ENCODE measurements at places on chromosomes 6 and 20.

DNA sequence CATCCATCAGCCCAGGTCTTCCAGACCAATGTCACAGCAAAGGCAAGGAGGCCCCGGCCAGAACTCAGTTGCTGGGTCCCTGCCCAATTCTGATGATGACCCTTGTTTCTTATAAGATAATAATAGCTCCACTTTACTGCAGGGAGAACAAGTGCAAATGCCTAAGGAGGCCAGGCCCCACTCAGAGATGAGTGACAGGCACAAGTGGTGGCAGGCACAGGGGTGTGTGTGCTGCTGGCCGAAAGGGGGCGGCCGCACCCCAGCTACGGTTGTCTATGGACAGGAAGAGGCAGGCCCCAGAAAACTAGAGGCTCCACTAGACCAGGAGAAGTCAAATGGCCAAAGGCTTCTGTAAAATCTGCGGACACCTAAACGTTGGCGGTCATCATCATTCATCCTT, 28.6 kb downstream of the GNAS-AS1 start:
- DNase-seq: no peak

GRCh38 chr6:4319981-4320683, 184.8 kb upstream of the ECI2 start:
- no peak for DNase-seq

- no peak for DNase-seq
Measured at GRCh38 chr6:22361576-22361975, 64.7 kb upstream of the PRL start.

DNA sequence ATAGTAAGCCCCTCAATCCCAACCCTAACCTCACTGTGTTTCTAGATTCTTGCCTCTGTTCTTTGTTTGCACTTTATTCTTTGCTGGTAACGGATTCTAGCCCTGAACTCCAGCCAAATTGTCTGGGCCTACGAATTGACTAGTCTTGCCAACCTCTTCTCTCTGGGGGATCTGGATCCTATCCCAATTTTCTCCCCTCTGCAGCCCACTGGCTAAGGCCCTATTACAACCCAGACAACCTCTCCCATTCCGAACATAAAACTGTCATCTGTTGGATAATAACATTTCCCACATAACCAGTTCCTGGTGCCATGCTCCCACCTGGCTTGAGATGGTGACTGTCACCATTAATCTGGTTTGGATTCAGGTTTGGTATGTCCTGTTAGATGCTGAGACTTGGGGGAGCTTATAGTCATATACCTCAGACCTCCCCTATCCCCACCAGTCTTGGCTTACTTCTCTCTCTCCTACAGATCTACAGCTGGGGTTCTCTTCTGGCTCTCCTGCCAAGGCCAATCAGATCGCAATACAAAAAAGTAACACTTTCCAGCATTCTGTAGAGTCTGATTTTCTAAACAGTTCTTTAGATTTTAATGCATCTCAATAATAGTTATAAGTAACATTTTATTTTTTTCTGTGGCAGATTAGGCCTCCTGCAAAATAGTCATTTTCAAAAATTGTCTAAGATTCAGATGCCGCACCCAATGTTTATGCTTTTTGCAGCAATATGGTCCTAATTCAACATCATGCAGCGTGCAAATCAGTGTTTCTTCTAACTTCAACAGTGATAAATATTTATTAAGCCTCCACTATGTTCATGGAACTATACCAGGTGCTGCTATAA, 29.8 kb upstream of the AHI1 start:
- no peak for DNase-seq

DNA sequence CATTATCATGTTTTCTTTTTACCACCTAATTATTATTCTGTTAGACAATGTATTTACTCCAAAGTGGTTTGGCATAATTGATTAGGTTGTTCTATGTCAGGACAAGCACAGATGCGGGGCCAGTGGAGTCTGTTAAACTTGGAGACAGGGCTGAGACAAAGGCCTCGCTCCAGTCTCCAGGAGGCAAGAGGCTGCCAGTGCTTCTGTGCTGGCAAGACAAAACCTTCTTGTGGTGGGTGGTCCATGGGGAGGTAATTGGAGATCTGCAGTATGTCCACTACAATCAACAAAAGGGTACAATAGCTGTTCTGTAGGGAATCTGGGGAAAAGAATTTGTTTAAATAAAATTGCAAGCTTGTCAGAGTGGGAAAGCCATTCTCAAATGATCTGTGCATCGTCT, 677.2 kb upstream of the SLC35B3 start:
- no peak for DNase-seq

GRCh38 chr6:129499843-129500219, 210.1 kb downstream of the ARHGAP18 start:
- DNase-seq: no peak

DNA sequence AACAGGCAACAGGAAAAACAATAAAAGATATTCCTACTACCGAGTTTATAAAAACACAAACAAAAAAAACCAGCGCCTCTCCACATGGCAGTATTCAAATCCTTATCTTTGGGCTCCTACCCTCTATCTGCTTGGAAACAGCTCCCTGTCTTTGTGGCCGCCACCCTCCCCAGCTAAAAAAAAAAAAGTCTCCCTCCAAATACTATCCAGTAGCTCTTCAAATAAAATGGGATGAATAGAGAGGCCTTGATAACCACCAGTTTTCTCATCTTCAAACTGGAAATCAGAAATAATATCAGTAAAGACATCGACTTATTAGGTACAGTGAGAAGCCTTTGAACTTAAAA, 96.2 kb downstream of the PSMG4 start:
- no peak for DNase-seq

DNA sequence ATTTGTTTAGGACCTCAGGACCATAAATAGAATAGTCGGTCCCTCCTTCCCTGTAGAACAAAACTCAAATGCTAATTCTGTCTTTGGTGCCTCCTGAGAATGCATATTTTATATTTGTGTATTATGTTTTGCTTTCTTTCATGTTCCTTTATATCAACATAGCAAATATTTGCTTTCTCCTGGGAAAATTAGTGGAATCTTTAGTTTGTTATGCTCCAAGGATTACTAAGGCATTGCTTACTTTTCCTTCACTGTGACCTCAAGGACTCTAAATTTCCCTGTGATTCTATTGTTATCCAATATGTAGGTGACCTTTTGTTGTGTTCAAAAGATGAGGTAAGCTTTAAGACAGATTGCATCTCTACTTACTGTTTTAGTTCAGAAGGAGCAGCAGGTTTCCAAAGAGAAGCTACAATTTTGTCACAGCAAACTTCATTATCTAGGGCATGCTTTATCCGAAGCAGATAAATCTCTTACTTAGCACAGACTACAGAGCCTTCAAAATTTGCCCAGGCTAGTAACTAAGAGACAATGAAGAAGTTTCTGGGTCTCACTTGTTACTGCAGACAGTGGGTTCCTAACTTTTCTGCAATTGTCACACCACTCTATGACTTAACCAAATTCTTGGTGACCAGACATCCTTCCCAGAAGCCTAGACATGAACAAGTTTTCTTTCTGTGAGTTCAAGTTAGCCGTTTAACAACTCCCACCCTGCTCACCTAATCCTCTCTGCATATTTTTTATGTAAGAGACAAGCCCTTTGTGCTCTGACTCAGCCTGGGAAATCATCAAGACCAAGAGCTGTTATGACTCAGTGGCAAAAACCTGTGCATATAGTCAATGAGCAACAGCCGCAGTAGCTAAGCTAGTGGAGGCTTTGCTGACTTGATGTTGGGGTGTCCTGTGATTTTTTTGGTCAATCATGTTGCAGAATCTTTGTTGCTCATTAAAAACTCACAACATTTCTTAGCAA, 378.8 kb downstream of the QKI start:
- no peak for DNase-seq

GRCh38 chr6:16273256-16273655, 34.9 kb downstream of the GMPR start:
- DNase-seq: no peak
